Fibroblast of the aortic adventitia (primary cell): ENCODE measurements at places on chromosomes 16 and 17. TPM values are rescaled to one million over a fixed set of nuclear protein-coding genes. Genes with fewer than 3 reads are reported as not detected.

DNA sequence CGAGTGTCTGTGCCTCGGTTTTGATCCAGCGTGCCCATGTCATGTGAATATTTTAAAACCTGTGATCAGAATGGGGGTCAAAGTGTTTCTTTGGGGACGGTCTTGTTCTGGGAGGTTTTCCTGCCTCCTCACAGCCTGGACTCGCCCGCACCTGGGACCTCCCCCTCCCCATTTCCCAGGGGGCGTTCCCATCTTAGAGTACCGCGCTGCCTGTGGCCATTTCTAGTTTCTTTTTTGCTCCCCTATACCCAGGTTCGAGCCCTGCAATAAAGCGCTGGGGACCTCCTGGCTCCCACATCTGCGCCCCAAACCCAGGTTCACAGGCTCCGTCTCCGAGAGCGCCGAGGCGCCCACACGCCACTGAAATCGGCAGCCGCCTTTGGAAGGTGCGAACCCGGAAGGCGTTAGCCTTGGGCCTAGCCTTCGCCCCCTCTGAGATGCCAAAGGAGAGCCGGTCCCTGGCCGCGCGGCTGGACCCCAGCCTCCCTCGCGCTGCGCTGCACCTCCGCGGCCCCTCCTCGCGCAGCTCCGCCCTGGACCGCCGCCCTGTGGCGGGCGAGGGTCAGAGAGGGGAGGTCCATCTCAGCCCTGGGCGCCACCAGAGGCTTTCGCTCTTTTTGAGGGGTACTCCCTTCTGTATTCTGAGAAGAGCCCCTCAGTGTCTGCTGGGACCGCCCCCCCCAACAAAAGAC, 1.7 kb downstream of the KCNJ12 start:
- no peak for DNase-seq

DNA sequence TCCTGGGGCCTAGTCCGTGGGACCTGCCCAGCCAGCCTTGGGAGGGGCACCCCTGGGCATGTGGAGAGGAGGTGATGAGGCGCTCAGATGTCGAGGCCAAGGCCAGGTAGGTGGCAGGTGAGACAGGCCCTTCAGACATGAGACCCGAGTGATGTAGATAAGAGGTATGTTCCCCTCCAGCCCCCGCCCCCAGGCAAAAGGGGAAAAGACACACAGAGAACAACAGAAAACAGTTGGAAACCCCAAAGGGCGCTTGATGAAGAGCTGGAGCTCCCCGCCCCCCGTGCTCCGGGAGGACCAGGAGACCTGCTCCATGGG, 95.4 kb upstream of the CBX4 start:
- no peak for DNase-seq

DNA sequence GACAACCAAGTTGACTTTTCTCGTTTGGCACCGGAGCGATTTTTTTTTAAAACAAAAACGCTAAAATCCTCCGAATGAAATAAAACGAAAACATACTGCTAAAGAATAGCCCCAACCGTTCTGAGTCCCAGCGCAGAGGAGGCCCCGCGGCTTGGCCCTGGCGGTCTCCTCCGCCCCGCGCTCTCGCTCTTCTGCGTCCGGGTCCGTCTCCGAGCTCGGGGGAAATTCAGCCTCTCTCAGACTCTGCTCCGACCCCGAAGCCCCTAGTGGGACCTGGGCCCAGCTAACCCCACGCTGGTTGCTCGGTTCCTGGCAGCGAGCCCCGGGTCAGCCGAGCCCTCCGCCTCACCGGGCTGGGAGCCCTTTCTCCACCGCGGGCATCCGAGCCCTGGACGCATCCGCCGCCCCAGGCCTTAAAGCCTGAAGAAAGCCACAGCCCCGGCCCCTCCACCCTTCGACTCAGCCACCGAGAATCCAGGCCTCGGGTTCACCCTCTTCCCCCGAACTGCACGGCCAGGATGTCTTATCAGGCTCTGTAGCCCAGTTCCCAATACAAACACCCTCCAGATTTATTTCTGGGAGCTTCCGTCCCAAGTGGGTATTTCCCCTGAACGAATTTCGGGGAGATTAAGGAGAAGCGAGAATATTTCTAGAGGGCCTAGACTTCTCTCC, 1.2 kb downstream of the TBX2 start:
- peak; percentile 49 for DNase-seq

DNA sequence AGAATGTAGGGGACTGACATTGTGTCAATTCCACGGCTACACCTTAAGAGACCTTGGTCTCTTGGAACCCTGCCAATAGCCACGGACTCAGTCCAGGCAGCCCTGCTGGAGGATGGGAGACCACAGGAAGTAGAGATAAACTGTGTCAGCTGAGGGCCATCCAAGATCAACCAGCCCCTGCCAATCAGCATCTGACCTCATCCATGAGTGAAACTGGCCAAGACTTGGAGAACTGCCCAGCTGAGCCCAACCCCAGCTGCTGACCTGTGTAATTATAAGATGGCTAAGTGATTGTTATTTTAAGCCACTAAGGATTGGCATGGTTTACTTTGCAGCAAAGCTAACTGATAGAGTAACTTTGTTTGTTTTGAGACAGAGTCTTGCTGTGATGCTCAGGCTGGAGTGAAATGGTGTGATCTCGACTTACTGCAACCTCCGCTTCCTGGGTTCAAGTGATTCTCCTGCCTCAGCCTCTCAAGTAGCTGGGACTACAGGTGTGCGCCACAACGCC, 13.3 kb upstream of the YWHAE start:
- DNase-seq: peak; percentile 95

DNA sequence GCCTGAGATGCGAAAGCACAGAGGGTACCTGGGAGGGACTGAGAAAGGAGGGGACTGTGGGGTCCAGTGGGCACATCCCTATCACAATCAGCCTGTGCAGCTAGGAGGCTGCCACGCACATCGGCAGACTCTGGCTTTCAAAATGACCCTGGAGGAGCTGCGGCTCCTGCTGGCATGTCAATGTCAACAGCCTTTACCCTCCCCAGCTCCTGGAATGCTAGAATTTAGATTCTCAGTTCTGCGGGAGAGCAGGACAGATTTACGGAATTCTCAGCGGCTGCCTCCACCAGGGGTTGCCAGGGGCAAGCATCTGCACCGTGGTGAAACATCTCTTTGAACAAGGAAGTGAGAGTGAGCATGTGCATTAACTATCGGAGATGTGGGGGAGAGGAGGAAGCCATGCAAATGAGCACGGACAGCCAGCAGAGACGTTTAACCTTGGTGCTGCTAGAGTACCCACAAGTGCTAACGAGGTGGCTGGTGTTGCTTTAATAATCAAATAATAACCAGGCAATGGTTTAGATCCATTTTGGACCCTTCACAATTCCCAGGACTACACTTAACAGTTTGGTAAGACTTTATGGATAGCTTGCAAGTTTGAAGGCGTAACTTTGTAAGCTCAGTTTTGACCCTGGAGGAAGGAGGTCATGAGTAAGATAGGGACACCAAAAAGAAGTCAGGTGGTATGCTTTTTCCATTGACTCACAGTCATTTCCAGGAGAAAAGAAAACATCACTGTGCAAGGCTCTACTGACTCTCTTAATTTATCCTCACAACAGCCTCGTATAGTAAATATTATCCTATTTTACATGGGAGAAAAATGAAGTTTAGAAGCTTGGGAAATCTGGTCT, 54.1 kb downstream of the XYLT1 start:
- no peak for DNase-seq

DNA sequence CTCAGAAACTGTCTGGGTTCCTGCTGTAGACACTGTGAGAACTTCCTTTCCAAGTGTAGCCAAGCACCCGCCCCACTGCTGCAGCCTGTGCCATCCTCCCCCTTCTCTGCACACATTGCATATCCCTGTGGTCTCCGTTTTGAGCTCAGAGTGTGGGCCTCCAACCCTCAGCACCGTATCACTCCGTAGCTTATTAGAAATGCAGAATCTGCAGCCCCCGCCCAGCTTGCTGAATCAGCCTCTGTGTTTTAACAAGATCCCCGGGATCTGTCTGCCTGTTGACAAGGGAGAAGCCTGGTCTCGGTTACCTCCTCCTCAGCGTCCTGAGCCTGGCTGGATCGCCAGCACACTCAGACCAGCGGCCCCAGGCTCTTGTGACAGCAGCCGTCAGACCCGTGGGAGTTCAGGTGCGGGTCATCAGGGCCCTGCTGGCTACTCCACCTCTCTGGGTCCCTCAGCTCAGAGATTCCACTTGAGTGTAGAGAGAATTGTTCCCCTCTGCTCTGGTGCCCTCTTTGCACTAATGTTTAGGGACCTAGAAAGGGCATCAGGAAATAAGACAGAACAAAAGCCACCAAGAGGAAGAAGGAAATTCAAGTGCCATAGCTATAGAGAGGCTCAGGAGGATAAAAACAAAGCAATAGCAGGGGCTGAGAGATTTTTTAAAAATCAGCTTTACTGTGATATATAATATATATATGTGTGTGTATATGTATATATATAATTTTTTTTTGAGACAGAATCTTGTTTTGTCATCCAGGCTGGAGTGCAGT, 92.3 kb downstream of the PITPNC1 start:
- peak; percentile 41 for DNase-seq

GRCh38 chr16:65473699-65474098, 351.8 kb upstream of the CDH11 start:
- DNase-seq: no peak

DNA sequence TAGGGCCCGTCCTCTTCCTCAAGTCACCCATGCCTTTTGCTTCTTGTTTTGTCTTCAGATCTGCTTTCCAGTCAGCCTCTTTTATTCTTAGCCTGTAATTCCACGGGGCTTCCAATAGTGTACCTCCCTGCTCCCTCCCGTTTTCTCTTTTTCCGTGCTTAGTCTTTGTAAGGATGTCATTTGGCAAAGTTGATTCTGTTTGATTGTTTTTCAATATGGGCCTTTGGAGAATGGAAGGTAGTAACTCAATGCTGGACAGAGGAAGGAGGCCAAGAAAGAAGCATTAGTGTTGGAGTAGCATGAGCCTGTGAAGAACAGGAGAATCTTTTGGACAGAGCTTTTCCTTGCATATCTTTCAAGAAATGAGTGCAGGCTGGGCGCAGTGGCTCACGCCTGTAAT, 6.5 kb downstream of the WWP2 start:
- no peak for DNase-seq

GRCh38 chr17:76673729-76674128, 30.2 kb upstream of the ST6GALNAC1 start:
- DNase-seq: no peak

C17orf78 gene
- total RNA-seq: not detected in 2 replicates

TPPP3 gene
- 0.74 and 0.99 TPM in 2 replicates for total RNA-seq
